ENCODE measurements at places on chromosomes 2 and 18.

- DNase-seq = no peak
Observed at GRCh38 chr2:109439986-109440385, 173.8 kb downstream of the SEPTIN10 start.

DNA sequence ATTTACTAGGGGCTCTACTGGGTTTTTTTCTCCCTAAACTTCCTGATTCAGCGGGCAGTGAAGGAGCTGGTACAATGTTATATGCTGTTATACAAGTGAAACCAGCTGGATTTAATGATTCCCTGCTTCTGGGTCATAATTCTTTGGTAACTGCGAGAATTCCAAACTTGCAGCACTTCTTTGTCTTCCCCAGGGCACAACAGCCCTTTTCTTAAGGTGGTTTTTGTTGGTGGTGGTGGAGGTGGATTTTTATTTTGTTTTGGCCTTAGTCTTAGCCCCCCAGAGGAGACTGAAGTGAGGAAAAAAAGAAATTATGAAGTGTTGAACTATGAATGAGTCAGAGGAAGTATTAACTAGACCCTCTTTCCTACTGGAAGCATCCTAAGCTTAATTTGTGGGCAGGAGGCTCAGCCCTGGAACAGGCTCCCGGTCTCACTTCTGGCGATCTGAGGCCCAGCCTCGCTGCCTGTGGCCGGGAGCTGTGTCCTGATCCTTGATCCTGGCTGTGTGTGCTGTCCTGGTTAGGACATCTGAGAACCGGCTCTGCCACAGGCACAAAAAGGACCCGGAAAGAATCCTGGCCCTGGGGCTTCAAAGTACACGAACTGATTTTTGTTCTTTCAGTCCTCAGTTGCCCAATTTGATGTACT lies 141.9 kb downstream of the LYPD6B start:
- DNase-seq = no peak

DNA sequence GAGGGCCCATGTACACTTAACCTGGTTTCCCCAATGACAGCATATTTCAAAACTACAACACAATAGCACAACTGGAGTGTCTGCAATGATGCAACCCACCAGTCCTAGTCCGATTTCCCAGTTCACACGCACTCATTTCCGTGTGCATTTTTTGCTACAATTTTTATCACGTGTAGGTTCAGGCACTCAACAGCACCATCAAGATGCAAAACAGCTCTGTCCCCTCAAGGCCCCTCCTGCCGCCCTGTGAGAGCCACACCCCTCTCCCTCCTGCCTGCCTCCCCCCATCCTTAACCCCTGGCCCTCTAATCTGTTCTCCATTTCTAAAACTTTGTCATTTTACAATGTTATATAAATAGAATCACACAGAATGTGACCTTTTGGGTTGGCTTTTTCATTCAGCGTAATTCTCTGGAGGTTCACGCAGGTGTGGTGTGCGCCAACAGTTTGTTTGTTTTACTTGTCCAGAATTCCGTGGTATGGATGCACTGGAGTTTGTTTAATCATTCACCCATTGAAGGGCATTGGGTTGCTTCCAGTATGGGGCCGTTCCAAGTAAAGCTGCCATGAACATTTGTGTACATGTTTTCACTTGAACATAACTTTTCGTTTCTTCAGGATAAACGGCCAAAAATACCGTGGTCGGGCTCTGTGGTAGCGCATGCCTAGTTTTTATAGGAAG lies 8.4 kb downstream of the KCNIP3 start:
- no peak for DNase-seq

DNA sequence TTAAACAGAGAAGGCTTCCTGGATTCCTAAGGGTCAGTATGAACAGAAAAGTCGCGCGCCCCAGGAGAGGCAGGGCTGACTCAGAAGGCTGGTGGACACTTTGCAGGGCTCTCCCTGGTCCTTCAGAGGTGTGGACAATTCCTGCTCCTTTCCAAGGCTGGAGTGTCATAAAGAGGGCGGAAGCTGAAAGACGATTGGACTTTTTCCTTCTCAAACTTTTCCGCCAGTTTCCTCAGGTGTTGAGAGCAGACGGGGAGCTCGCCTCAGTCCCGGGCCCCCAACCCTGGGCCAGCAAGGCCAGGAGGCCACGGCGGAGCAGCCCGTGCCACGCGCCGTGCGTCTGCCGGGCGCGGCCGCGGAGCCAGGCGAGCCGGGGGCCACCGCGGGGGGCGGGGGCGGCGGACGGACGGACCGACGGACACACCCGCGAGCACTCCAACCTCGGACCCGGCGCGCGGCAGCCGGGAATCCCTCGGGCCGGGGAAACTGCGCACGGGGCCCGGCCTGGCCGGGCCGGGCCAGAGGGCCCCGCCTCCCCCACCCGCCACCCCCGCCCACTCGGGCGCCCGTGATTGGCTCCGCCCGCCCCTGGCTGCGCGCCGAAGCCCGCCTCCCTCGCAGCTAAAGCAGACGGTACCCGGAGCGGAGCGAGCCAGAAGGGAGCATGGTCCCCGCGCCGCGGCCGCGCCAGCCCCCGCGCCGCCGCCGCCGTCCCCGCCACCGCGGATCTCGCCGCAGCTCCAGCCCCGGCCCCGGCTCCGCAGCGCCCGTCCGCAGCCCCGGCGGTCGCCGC lies at the start of gene KLHL29:
TSS of gene KLHL29 (plus strand) at position 629 of the 793 bp plus-strand sequence. CDS start 177,018 bp downstream, outside the sequence.
- DNase-seq = peak; percentile 30

GRCh38 chr2:236981701-236982485 lies 103.8 kb upstream of the COPS8 start:
- no peak for DNase-seq

GRCh38 chr2:147364597-147364996 lies 480.2 kb upstream of the ACVR2A start:
- DNase-seq = no peak

DNA sequence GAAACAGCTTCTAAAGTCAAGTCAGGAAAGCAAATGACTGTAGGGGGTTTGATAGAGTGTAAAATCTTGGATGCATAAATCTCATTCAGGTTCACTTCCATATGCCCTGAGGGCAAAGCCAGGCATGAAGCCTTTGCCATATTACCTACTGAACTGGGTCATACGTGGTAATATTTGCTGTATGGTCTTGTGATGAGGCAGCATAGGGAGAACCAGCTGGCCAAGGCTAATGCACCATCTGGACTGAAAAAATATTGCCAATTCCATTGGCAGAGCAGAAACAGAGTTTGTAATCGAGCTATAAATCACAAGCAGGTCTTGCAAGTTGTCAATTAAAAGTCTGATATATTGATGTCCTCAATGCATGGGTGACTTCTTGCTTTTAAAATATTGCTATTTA lies 243.8 kb downstream of the ERBB4 start:
- peak; percentile 43 for DNase-seq
